ENCODE measurements at places on chromosomes 1 and 21. TPM values are rescaled to one million over a fixed set of nuclear protein-coding genes. Genes with fewer than 3 reads are reported as not detected.

DNA sequence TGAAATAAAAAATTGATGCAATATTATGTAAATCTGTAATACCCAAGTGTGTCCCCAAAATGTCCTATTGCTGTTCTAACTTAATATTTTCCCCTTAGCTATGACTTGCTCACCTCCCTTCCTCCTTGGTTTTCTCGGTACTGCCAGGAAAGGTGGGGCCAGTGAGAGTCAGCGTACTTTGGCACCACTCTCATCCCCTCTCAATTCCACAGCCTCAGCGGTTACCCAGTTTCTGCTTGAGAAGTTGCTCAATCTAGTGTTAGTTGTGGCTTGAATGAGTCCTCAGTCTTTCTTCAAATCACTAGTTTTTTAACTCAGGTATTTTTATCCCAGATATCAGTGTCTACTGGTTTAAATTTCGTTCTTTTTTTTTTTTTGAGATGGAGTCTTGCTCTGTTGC is 32.3 kb downstream of the BCAS2 start:
- peak; percentile 2 for DNase-seq

GRCh38 chr1:47179988-47180563 is 9.8 kb downstream of the PDZK1IP1 start:
- no peak for DNase-seq

DNA sequence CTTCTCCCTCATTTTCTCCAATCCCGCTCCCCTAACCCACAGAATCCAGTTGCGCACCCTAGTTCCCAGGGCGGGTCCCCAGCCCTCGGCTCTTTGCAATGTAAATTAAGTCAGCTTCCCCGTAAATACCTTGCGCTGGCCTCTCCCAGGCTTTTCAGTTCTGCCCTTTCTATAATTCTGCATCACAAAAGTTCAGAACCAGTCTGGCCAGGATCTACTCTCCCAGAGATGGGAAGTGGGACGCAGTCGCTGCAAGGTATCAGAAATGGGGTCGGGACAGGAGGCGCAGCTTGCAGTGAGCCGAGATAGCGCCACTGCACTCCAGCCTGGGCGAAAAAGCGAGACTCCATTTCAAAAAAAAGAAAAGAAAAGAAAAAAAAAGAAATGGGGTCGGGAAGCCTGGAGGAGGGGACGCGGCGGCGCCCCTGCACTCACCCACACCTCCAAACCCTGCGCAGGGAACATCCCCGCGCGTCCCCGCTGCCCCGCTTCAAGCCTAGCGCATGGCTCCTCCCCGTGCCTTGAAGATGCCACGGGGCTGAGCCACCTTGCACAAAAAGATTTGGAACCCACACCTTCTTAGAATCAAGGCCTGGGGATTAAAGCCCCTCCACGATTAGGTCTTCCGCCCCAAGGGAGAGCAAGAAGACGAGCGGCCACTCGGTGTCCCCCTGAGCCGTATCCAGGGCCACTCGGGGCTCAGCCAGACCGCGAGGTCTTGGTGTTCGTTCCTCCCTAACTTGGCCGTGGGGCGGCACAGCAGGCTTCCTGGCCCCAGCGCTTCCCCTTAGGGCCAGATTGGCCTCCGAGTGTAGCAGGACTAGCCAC is 27.2 kb upstream of the ITLN2 start:
- DNase-seq, result peak; percentile 9

GRCh38 chr1:22228505-22228911 is 85.6 kb upstream of the WNT4 start:
- DNase-seq, result no peak

- DNase-seq, result no peak
Observed at GRCh38 chr1:163273766-163274441, 47.9 kb upstream of the NUF2 start.

DNA sequence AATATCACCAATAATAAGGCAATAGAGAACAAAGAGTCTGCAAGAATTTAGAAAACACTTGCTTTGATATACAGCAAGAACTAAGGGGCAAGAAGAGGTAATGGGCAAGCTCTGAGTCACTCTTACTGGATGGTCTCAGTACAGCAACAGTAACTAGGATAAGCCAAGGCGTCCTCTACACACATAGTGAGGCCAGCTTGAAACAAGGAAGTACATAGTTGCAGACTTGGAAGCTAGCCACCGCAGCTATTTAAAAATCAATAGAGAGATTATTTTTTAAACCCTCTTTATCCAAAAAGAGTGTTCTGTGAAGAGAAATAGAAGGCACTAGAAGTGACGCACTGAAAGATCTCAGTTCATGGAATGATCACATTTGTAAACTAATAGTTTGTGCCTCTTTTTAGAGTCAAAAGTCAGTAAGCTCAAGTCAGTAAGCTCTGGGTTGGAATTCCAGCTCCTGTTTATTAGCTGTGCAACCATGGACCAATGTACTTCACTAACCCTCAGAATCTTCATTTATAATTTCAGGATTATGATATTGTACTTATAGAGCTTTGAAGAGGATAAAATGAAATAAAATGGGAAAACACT is 118.6 kb downstream of the AKT3 start:
- no peak for DNase-seq

BATF3 gene
- total RNA-seq, result 3.3 TPM

RERE gene
- total RNA-seq, result 13.1 TPM
